T-helper 2 cell (primary cell): ENCODE measurements at places on chromosomes 3 and 15.

DNA sequence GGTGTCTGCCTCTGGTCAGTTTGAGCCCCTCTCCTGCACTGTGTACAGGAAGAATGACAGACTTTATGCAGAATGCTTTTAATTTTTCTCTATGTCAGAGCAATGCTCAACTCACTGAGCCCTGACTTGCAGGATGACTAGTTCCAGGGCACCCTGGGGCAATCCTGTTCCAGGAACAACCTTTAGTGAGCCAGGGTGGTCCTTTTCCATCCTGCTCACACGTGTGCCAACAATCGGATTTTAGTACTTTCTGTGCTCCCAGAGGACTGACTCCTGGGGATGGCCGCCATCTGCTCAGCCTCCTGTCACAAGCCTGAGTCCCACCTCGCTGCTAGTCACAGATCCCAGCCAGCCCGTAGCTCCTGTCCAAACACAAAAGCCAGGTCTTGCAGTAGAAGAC lies 48.2 kb upstream of the ALDH1A3 start:
- no peak for DNase-seq

DNA sequence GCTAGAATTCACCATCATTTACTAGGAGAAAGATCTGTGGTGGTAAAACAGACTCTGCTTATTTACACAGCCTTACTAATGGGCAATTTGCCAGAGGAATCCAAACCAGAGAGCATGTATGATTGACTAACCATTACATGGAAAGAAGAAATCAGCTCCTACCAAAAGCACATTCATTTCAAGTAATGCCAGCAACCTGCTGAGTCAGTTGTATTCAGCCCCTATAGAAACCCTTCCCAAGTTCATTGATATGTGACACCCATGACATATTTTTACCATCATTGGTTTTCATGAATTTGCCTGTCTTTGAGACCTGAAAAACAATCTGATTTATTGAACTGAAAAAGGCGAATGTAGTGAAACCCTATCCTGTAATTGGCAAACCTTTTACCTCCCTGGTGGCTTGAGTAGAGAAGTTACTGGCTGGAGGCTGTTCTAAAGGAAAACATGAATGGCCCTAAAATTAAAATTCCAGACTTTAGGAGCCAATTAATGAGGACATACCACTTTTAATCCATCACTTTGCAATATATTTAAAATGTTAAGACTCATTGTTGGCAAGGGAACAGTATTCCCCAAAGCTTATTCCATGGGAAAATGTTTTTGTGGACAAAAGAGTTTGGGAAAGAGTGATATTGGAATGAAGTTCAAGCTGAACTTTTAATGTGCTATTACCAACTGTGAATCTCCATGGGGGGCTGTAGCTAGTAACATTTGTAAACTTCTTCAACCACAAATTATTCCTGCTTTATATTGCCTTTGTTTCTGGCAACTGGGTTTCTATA lies 542.9 kb downstream of the FHIT start:
- no peak for DNase-seq

- no peak for DNase-seq
Observed at GRCh38 chr3:114741066-114741465, 406.0 kb downstream of the ZBTB20 start.

DNA sequence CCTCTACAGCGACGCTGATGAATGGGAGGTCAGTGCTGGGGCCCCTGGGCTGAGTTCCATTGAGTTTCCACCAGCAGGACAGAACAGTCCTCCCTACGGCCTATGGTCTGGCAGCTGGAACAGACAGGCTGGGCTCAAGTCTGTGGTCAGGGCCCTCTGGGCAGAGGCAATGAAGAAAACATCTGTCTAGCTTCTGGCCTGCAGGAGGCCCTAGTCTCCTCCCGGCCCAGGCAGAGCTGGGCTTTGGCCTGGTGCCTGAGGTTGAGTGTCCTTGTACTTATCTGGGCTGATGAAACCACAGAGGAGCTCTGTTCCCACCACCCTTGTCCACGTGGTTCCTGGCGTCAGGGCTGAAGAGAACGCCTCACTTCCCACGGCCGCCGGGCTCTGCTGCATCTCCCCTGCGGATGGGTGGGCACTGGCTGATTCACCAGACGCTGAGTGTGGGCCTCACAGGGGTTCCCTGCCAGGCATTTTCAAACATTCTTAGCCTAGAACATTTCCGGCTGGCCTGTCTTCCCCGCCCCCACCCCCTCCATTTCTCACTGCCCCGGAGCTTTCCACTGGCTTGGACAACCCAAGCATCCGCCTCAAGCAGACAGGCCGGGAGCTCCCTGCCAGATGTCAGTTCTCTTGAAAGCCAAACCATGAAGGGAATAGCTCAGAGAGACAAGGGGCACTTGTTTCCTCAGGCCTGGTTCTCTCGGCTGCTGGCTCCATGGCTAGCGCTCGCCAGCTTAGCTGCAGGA lies 20.3 kb downstream of the PPCDC start:
- DNase-seq: no peak

DNA sequence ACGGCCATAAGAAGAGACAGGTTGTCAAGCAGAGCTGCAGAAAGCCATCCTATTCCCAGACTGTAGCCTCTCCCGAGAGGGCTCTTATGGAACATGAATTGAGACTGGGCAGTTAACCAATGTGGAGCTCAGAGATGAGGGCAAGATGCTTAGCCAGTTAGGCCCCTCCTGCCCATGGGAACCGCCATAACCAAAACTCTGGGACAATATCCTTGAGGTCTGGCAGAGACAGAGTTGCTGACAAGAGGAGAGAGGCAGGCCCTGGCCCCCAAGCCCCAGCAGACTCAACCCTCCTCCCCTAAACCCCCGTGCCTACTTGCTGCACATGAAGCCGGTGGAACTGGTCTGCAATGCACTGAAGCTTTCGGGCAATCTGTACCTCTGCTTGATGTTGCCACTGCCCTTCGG lies 4.8 kb downstream of the BMF start:
- no peak for DNase-seq

DNA sequence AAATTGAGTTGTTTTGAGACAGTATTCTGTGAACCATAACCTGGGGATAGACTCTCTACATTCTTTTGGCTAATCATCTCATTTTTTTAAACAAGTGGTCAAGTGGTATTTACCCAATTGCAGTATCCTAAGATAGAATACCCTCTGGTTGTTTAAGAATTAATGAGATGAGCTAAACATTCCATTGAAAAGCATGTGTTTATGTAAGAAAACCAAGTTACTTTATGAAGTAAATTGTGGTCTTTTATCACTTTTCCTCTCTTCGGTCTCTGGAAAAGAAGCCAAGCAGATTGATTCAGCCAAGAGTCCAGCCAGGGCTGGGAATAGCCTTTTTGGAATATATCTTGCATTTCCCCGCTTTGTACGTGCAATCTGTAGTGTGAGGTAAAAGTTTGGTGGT lies 185.7 kb upstream of the TOPAZ1 start:
- DNase-seq: no peak

DNA sequence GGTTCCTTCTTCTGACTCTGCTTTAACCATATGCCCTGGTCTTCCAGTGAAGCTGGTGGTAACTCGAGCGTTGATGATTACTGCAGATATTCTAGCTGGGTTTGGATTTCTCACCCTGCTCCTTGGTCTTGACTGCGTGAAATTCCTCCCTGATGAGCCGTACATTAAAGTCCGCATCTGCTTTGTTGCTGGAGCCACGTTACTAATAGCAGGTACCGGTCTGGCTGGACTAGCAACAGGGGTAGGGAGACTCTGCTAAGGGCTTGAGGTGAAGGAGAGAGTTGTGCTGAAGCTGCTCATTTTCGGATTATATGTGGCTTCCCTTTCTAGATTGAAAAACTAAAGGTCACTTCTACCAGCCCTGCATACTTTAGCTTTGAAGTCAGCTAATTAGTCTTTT lies 16.8 kb downstream of the CLDN16 start:
- DNase-seq: no peak

GRCh38 chr3:12824299-12824698 lies 17.1 kb downstream of the RPL32 start:
- no peak for DNase-seq

GRCh38 chr3:157131861-157132260 lies 28.1 kb downstream of the CCNL1 start:
- DNase-seq: no peak
